PC-9 (cell line): ENCODE measurements at places on chromosomes 4 and X. TPM values are rescaled to one million over a fixed set of nuclear protein-coding genes. Genes with fewer than 3 reads are reported as not detected.

GRCh38 chr4:100106982-100107381, 83.3 kb downstream of the DDIT4L start:
- DNase-seq = no peak
- H3K27ac ChIP-seq = no peak overlapping the region
- H3K4me1 ChIP-seq = no peaks in the 10 kb centered on the region
- H3K4me3 ChIP-seq = no peak overlapping the region
- no peaks in the 10 kb centered on the region for H3K27me3 ChIP-seq

DNA sequence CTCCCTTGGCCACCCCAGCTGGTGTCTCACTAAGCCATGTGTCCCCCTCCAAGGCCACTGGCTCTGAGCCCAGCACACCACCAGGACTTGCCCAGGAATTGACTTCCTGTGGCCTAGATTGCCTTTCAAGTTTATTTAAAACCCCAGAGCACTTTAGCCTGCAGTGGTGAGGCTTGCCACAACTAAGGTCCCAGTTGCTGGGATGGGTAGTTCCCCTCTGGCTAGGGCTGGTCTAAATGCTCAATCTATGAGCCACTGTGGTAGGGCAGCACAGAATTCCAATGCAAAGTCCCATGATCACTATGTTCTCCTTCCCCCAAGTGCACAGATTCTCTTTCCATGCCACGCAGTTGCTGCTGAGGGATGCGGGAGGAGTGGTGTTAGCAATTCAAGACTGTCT, 61.1 kb upstream of the HCCS start:
- DNase-seq = no peak
- H3K27ac ChIP-seq = no peak overlapping the region
- no peak overlapping the region for H3K4me3 ChIP-seq
- H3K4me1 ChIP-seq = no peaks in the 10 kb centered on the region

GUCY1B1 gene
- total RNA-seq = 0.38 and 0.39 TPM in 2 replicates

GRCh38 chr4:147640331-147640730, 23.1 kb downstream of the TMEM184C start:
- DNase-seq = no peak
- H3K27ac ChIP-seq = no peak overlapping the region
- no peaks in the 10 kb centered on the region for H3K27me3 ChIP-seq

ANKRD50 gene
- total RNA-seq = 14.4 and 17.2 TPM in 2 replicates

PHOX2B gene
- total RNA-seq = not detected in 2 replicates

GRCh38 chr4:150479657-150480056, 102.3 kb upstream of the MAB21L2 start:
- H3K4me3 ChIP-seq = no peak overlapping the region
- H3K27ac ChIP-seq = no peak overlapping the region
- H3K36me3 ChIP-seq = no peaks in the 10 kb centered on the region
- no peak for DNase-seq
- no peaks in the 10 kb centered on the region for H3K27me3 ChIP-seq

DNA sequence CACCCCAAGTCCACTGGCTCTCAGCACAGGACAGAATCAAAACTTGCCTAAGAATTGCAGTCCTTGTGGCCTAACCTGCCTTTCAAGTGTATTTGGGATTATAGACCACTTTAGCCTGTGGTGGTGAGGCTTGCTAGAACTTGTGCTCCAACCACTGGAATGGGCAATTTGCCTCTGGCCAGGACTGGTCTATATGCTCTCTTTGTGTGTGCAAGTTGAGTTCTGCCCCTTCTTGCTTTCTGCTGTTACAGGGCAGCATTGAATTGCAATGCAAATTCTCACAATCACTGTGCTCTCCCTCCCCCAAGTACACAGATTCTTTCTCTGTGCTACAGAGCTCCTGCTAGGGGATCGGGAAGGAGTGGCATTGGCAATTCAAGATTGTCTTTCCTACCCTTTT, 233.6 kb upstream of the DIPK2B start:
- no peak overlapping the region for H3K4me3 ChIP-seq
- H3K27ac ChIP-seq = no peak overlapping the region
- no peaks in the 10 kb centered on the region for H3K4me1 ChIP-seq
- DNase-seq = no peak
- no peaks in the 10 kb centered on the region for H3K27me3 ChIP-seq

TBCK gene
- total RNA-seq = 18.7 and 22.0 TPM in 2 replicates

CTAG2 gene
- not detected in 2 replicates for total RNA-seq

DNA sequence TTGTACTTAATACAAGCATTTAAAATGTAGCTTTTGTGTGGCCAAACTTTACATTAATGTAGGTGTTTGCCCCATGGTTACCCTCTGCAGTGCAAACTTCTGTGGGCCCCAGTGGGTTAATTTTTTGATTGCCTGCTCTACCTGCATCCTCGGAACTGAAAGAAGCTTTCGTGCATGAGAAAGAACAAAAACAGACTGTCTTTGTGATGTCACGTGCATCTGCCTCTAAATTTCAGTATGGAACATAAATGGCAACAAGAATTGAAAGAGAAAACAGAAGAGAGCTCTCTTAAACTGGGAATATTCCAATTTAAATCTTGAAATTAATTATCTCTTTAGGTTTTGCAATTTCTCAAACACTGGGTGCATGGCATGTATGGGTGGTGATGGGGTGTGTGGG, 182.4 kb upstream of the LCORL start:
- H3K4me3 ChIP-seq = no peak overlapping the region
- no peak overlapping the region for H3K27ac ChIP-seq
- no peaks in the 10 kb centered on the region for H3K27me3 ChIP-seq
- no peaks in the 10 kb centered on the region for H3K4me1 ChIP-seq
- DNase-seq = no peak

- no peak overlapping the region for H3K4me3 ChIP-seq
- H3K4me1 ChIP-seq = no peaks in the 10 kb centered on the region
- no peak for DNase-seq
- H3K27ac ChIP-seq = no peak overlapping the region
Measured at GRCh38 chr4:87278335-87278794, 44.3 kb downstream of the HSD17B13 start.

- no peaks in the 10 kb centered on the region for H3K27me3 ChIP-seq
- no peak for DNase-seq
- no peak overlapping the region for H3K4me3 ChIP-seq
- H3K4me1 ChIP-seq = no peaks in the 10 kb centered on the region
- H3K36me3 ChIP-seq = no peaks in the 10 kb centered on the region
Measured at GRCh38 chrX:84216881-84217280, 28.9 kb upstream of the RPS6KA6 start.

DDIT4L gene
- total RNA-seq = 1.0 and 1.1 TPM in 2 replicates

- H3K4me3 ChIP-seq = no peak overlapping the region
- DNase-seq = no peak
- H3K27me3 ChIP-seq = no peaks in the 10 kb centered on the region
- H3K27ac ChIP-seq = no peak overlapping the region
Measured at GRCh38 chr4:109207061-109207460, 95.4 kb downstream of the COL25A1 start.

GRCh38 chr4:151117371-151117962, 18.0 kb downstream of the RPS3A start:
- no peak overlapping the region for H3K27ac ChIP-seq
- peak; percentile 56 for DNase-seq
- no peak overlapping the region for H3K4me3 ChIP-seq
- H3K4me1 ChIP-seq = no peaks in the 10 kb centered on the region
- no peaks in the 10 kb centered on the region for H3K36me3 ChIP-seq

DNA sequence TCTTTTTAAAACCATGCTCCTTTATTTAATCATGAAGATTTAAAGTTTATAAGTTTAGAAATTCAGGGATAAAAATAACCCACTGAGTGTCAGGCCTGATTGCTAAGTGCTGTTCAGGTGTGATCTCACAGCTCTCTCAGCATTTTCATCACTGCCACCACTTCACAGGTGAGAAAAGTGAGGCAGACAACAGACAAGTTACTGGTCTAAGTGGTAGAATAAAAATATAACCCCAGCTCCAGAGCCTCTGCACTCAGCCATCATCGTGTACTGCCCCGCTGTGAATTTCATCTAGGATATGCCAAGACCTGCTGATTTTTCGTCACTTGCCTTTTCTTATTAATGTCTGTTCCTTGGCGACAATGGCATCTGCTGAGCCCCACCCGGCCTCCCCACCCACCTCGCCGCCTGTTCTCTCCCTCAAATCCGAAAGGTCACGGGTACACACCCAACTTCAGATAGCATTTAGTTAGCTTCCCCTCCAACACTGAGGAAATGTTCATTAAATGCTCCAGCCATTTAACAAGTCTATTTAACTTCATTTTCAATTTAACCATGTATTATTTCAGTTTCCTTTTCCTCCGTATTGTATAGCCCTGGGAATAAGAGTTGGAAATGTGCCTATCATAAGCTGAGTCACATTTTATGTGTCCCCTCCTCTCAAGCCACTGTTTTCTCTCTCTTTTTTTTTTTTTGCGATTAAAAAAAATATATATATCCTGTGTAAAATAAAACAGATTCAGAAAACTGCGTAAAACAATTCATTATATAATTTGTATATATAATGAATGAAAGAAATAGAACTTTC, 236.5 kb downstream of the CBR4 start:
- DNase-seq = no peak
- no peaks in the 10 kb centered on the region for H3K36me3 ChIP-seq
- no peaks in the 10 kb centered on the region for H3K4me1 ChIP-seq
- no peak overlapping the region for H3K4me3 ChIP-seq
- no peaks in the 10 kb centered on the region for H3K27me3 ChIP-seq
- no peak overlapping the region for H3K27ac ChIP-seq
